ENCODE measurements at places on chromosomes 4 and X.

GRCh38 chrX:136347706-136348105, 46.9 kb downstream of the ADGRG4 start:
- no peak for DNase-seq

DNA sequence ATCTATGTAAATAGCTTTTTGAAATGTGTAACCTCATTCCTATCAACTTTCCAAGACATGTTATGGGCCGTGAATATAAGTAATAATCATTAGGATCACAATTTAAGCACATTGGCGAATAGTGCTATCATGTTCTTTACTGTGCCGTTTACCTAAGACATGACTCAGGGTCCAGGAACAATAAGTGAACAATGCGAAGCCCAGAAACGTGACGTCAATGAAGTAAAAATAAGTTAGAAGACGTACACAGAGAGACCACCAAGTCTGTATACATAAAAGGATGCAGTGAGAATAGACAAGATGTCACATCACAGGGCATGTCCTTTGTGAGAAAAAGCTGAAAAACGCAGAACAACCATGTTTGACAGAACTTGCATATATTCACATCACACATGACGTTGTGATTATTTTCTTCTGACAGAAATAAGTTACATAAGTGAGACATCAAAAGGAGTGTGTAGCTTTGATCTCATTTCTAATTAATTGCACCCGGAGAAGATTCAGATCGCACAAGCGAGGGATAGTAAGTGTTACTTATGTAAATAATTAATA, 49.4 kb upstream of the FAT1 start:
- no peak for DNase-seq

DNA sequence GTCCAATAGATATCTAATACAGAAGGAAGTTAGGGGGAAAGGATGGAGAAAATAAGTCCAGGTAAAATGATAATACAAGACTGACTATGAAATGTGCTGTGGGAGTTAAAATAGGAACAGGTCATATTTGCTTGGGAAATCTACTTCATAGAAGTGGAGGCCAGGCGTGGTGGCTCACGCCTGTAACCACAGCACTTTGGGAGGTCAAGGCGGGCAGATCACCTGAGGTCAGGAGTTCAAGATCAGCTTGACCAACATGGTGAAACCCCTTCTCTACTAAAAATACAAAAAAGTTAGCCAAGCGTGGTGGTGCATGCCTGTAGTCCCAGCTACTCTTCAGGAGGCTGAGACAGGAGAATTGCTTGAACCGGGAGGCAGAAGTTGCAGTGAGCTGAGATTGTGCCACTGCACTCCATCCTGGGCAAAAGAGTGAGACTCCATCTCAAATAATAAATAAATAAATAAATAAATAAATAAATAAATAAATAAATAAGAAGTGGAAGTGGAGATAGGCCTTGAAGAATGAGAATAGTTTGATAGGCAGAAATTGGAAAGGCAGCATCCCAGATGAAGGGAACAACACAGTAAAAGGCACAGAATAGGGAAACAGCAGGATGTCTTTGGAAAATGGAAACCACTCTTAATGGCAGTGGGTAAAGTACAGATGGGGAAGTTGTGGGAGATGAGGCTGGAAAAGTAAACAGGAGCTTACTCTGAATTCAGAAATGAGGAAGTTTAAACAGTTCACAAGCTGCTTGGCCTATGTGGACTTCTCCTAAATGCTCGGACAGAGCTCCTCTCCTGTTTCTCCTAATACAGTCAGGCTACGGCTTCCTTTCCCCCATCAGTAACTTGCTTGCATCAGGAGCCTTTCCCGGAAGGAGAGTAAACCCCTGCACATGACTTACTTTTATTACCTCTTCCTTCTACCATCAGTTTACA, 15.1 kb upstream of the GK start:
- DNase-seq: no peak

DNA sequence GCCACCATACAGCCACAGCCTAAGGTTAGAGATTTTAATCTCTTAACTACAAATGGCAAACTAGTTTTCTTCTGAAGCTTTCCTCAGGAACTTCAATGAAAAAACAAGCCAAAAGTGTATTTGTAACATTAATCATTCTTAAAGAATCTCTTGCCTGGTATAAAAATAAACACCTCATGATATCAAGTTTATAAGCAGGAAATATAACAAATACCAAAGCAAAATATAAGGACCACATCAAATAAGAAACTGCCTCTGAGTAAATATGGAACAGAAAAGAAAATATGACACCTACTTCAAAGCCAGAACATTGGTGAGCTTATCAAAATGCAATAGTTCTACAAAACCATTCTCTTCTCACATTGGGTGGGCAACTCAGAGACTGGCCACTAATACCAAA, 89.9 kb downstream of the GPC4 start:
- DNase-seq: no peak

DNA sequence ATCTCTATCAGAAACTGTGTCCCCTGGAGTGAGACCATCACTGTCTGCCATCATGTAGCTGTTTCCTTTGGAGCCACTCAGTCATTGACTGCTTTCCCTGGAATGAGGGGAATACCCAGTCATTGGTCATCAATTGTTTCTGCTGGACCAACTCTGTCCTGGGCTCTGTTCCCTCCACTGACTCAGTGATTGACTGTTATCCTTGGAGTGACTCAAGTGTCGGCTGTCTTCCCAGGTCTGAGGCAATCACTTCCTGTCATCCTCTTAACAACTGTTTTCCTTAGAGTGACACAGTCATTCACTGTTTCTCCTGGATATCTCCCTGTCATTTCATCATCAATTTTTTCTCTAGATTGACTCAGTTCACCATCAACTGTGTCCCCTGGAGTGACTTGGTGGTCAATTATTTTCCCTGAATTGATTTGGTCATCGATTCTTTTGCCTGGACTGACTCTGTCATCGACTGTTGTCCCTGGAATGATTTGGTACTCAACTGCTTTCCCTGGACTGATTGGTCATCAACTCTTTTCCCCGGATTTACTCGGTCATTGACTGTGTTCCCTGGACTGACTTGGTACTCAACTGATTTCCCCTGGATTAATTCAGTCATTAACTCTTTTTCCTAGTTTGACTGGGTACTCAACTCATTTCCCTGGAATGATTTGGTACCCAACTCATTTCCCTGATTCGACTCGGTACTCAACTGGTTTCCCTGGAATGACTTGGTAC, 327.9 kb upstream of the VCX start:
- DNase-seq: no peak

- no peak for DNase-seq
Observed at GRCh38 chr4:183905593-183906488, 734 bp downstream of the STOX2 start.

GRCh38 chr4:167775375-167775774, 317.0 kb upstream of the ANXA10 start:
- no peak for DNase-seq

- no peak for DNase-seq
Observed at GRCh38 chr4:123346330-123346940, 50.2 kb upstream of the SPRY1 start.

DNA sequence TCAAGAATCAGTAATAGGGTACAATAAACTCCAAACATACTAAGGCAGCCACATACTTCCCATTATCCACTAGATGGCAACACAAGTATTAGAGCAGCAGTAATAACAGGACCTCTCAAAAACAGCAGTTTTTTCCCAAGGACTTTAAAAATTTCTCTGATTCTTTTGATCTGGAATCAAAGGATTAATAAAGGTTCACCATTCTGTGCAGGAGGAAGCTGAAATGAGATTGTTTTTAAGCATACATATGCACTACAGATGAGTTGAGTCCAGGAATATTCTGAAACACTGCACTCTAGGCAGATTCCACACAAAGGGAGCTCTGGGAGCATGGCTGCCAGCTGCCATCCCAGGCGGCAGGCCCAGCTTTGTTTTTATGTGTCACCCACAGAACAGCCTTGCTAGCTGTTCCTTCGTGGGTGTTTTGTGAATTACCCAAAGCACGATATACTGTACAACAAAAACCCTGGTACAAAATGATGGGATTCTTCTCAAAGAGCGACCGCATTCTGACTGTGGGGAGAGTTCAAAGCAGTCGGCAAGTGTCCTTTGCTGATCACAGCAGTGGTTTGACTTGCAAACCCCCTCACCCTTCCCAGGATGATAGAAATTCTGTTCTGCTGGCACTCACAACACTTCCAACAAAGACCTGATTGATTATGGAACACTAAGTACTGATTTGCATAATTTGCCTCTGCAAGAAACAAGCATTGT, 61.0 kb downstream of the STX18 start:
- no peak for DNase-seq

Measured in activated CD8-positive, alpha-beta memory T cell treated with anti-CD3 and anti-CD28 coated beads for 48 hours (primary cell).